ENCODE measurements at places on chromosomes 4 and X.

- DNase-seq: no peak
These were observed 23.8 kb downstream of the NOX1 start for GRCh38 chrX:100850317-100850716.

DNA sequence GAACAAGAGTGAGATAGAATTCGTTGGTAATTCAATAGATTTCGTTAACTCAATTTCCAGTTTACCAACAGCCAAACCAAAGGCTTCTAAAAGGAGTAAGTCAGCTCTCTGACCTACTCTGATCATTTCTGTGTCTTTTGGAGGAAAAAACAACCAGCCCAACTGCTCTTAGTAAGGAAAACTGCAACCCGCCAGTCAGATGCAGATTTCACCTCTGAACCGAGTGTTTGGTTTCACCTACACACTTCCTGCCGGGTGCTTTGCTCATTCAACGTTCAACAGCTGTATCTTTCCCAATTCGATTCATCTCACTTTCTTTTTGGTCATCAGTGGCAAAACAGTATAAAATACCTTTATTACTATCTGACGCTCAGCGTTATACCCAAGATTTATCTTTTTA is 24.5 kb downstream of the TMSB4X start:
- DNase-seq: no peak

DNA sequence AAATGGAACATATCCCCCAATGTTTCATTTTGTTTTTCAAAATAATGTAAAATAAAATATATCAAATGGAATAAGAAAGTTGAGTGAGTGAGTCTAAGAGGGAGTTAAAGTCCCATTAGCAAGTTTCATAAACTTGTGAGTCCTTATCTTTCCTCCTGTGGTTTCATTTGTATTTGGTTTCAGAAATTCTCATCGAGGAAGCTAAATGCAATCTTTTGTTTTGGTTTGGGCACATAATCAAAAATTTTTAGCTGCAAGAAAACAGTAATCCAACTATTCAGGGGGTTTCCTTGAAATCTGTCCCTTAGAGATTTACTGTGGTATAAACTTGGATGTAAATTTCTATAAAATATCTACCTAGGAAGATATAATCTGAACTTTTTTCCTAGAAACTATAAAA is 124.2 kb downstream of the CAMK2D start:
- DNase-seq: no peak

GRCh38 chr4:70392057-70392776 is 5.5 kb upstream of the OPRPN start:
- no peak for DNase-seq

GRCh38 chr4:55291227-55291640 is 54.8 kb upstream of the SRD5A3 start:
- DNase-seq: no peak

DNA sequence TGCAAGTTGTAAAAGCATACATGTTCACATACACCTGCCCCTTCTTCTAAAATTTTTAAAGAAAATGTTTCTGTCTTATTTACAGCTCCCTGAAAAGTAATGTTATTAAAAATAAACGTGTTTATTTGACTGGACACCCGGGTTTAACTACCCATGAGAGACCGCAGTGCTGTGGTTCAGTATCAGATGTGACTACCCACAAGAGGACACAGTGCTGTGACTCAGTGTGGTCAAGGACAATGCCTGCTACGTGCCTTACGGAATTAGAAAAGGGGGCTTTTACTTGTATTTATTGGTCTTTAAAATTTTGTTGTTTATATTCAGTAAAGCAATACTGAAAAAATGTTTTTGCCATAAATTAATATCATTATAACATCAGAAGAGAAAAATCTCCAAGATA is 641.4 kb downstream of the TRIML1 start:
- DNase-seq: no peak
